Dermis blood vessel endothelial cell (primary cell): ENCODE measurements at places on chromosomes 11 and 22. TPM values are rescaled to one million over a fixed set of nuclear protein-coding genes. Genes with fewer than 3 reads are reported as not detected.

DNA sequence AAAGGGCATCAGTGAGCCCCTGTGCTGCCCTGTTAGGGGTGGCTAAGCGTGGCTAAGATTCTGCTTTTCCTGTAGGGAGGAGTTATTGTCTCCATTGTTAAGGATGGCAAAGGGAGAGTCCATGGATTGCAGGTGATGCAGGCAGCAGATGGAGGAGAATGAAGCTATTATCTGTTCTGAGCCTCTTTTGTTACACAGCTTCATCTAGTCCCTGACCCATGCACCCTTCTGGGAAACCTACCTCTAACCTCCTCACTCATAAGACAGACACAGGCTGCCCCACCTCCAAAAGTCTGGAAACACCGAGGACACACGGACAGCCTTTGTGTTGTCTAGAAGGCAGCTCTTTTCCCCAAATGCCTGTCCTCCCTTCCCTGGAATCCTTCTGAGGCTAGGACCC lies 13.7 kb downstream of the SMIM38 start:
- no peak for DNase-seq

DNA sequence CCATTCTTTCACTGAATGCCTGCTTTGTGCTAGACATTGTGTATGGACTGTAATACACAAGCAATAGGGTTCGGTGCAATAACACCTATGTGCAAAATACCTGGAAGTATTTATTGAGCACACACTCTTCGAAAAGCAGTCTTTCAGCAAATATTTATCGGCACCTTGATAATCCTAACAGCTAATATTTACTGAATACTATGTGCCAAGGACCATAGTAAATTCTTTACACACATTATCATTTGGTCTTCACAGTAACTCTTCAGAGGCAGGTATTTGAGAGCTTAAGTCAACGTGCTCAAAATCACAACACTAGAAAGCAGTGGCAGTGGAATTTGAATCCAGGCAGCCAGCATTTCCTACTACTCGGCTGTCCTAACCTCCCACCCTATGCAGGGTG lies 2.2 kb downstream of the B3GNT6 start:
- no peak for DNase-seq

DNA sequence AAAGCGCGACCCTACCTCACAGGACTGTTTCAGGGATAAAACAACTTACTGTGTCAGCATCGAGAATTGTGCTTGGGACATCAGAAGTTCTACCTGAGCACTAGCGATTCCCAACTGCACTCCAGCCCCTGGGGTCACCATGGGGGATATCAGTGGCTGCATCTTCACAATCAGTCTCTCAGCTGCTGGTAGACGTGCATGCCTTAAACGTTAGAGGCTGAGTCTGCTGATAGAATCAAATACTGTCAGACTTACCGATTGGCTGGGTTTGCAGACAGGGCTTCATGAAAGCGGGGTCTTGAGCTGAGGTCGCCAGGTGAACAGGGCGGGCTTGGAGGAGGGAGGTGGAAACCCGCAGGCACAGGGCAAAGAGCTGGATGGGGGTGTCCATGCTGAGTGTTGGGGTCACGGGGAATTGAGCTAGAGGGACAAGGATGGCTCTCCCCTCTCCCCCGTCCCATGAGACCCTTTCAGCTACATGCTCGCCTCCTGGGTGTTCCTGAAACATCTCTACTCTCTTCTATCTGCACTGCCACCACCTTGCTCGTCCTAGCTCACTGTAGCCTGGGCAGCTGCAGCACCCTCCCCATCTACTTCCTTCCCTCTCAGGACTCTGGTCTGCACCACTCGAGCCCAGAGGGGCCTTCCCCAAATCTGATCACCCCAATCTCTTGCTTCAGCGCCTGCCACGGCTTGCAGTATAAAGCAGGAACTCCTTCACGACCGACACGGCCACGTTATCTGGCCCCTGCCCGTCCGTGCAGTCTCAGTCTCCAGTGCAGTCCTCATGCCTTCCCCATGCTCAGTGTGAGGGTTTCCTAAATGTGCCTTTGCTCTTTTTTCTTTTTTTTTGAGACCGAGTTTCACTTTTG lies 43.5 kb downstream of the ST14 start:
- DNase-seq = no peak

GRCh38 chr11:64556721-64557250 lies 34.2 kb upstream of the SLC22A12 start:
- DNase-seq = no peak

- no peak for DNase-seq
Measured at GRCh38 chr11:105732611-105733010, 122.7 kb downstream of the GRIA4 start.

- DNase-seq = no peak
Measured at GRCh38 chr11:64720167-64720566, 2.8 kb downstream of the NRXN2 start.

GAB4 gene
- not detected in 2 replicates for total RNA-seq

- no peak for DNase-seq
Measured at GRCh38 chr22:46502440-46503175, 34.8 kb downstream of the CELSR1 start.

DNA sequence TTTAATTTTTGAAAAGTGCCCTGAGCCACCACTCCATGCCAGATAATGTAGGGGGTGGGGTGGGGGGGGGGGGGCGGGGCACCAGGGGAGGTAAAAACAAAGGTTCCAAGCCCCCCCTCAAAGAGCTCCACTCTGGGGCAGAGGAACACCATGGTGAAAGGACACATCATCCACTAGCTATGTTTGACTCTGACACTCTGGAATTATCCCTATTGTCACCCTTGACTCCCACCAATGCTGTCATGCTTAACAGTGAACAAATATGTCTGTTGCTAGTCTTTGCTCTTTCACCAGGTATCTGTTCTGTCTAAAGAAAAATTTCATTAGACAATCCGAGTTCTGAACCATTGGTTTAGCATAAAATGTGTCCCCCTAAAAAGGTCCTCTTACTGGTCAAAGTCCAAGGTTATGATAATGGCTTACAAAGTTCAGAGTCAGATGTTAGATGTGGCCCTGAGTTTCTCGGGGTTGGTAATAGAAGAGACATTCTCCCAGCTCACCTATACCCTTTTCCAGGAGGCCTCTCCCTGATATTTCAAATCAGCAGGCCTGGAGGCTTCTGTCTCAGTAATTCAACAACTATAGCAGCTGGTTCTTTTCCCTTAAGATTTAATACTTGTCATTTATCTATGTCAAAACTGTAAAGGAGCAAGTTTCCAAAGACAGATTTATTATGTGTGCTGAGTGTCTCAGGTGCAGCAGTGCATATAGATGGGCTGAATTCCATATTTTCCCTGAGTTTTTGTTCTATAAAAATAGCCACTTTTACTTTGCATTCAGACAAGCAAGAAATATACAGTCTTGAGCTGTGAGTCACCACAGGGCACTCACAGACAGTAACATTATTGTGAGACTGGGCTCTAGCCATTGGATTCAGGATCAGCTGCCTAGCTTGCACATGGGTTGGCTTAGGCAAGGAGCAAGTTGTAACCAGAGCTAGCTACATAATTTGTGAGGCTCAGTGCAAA lies 174.1 kb downstream of the CSNK2A3 start:
- DNase-seq = no peak

DNA sequence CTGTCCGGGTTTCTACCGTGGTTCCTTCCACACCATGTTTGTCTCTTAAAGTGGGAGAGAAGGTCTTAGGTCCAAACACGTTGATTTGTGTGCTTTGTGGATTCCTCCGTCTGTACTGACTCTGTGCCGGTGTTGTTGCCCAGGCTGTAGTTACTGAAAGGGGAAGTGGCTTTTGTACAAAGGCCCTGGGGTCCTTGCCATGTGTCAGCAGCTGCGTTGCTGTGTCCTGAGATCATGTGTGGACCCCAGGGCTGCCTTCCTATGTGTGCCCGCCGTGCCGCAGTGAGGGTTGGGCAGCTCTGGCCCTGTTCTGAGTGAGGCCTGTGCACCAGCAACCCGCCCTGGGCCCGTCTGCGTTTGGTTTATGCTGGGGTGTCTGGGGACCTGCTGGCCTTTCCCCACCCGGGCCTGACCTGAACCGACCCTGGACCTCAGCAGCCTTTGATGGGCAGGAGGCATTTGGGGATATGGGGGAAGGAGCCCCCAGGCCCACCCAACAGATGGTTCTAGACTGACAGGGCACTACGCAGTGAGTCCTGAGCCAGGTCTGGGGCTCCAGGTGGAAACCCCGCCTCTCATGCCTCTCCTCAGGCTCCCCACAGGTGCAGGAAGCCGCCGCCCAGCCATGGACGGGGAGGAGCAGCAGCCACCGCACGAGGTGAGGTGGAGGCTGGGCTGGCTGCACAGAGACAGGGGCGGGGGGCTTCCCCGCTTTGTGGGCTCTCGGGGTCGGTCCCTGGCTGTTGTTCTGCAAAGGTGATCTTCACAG lies 6.9 kb downstream of the TRABD start:
- no peak for DNase-seq
